IMR-90 (cell line): ENCODE measurements at places on chromosomes 3 and 15.

- DNase-seq: no peak
Observed at GRCh38 chr3:155392138-155392537, 98.7 kb upstream of the STRIT1 start.

DNA sequence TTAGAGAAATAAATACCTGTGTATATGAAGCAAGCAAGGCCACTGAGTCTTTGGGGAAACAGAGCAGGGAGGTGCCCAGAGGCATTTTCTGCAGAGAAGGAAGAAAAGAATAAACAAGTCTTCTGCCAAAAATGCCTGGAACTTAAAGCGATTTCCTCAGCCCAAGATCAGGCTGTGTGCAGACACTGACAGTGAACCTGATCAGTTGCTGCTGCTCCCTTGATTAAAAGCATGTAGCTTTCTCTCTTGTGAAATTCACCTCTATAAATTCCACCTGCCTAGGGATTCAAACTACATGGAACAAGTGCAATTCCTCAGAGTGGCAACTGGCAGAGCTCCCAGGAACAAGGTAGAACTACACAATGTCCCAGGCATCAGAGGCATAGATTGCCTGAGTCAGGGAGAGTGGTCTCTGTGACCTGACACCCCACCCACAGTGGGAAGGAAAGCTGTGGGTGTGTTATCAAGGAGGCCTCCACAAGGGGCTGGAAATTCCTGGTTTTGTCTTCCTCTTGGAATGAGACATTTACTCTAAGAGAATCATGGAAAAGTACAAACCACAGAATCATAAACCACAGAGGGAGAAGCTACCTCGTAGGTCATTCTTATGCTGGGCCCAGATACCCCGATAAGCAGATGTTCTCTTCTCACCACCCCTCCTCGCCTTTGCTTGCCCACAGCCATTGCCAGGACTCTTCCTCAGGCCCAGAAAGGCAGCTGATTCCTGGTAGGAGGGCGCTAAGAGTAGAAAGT is 1.8 kb upstream of the ZBTB38 start:
- peak; percentile 99 for DNase-seq

DNA sequence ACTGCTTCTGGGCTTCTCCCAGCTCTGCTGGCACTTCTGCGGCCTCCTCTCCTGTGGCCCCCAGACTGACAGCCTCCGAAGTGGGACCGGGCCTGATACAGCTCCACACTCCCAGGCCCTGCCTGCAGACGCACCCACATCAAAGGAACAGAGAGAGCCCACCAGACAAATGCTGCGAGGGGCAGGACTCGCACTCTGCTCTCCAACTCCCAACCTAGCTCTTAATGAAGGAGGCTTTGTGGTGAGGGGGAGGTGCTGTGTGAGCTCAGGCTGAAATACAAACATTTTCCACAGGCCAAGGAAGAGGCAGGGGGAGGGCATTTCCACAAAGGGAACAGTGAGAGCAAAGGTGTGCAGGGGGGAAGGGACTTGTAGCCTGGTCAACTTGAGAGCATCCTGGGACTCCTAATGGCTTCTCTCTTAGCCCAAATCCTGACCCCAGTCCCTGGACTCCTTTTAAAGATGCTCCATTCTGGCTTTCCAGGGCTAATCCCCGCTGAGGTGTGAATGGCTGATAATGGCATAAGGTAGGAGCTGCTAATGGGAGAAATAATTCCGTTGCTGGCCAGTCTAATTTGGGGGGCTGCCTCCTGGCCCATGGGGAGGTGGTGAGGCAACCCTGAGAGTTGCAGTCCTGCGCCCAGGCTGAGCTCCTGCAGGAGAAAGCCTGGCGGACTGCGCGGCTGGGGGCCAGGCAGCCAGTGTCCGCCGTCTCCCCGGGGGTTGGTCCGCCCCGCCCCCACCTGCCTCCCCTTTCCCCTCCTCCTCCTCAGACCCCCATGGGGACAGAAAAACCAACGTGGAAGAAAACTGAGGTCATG is 9.6 kb downstream of the LINGO1 start:
- DNase-seq: no peak

- DNase-seq: no peak
Observed at GRCh38 chr3:7487763-7488162, 626.8 kb downstream of the GRM7 start.
